ENCODE measurements at places on chromosomes 13 and 19.

- peak; percentile 68 for DNase-seq
Measured at GRCh38 chr19:44644402-44645016, 799 bp downstream of the PVR start.

- no peak for DNase-seq
Measured at GRCh38 chr13:76830805-76831204, 55.4 kb downstream of the KCTD12 start.

DNA sequence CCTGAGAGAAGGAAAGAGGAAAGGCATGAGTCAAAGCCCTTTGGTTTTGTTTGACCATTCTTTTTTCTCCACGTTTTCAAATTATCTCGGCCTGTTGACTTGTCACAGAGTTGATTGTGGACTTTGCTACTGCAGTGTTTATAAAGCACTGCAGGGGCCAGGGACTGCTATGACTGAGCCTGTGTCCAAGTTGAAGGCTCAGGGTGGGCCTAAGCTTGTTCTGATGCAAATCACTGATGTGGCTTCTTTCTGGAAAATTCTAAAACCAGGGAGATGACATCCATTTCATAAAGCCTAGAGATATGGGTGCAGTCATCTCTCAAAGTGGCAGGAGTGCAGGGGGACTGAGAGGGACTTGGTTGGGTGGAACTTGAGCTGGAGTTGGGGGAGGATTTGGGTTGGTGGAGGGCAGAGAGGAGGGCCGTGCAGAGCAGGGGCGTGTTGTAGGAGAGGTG, 1.2 kb upstream of the CXCL17 start:
- no peak for DNase-seq

DNA sequence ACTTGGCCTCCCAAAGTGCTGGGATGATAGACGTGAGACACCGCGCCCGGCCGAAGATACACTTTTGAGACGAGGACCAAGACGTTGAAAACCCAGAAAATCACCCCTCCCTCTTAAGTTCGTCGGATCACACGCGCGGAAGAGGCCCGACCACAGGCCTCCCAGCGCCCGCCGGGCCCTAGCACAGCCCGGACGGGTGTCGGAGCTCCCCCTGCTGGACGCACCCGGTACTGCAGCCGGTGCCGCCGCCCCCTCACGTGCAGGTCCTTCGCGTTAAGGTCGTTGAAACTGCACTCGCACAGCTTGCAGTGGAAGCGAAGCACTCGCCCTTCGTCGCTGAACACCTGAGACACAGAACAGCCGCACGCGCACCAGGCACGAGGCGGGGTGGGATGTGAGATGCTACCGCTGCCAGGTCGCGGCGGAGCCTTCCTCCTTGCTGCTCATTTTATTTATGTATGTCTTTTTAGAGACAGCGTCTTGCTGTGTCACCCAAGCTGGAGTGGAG, 35.7 kb upstream of the MATK start:
- peak; percentile 48 for DNase-seq

DNA sequence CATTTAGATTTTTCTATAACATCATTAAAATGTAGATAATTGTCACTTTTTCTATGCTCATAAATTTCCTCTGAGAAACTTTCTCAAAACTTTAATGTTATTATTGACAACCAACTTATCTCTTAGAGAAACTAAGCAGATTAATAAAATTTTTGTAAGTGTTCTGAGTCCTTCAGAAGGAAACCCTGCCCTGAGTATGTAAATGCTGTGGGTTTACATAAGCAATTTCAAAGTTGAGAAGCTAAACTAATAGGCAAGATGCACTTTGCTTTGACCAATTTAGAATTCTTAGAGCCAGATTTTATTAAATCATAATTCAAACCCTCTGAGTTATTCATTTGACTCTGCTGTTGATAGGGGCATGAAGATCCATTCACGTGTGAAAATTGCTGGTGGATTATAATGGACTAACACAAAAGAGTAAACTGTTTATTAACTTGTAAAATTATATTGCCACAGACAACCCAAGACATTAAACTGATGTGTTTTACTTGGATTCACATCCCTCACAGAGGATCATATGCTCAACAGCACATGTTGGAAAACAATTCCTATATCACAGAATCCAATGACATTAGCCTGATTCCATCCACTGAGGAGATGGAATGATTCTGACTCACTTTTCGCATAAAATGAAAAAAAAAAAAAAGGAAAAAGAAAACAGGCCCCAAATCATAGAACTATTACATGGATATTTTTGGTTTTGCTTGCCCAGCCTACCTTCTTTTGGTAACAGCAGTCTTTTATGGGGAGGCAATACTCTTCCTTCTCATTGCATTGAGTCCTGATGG, 453.7 kb upstream of the HTR2A start:
- no peak for DNase-seq

Data from muscle of back (tissue), 13 donors.